ENCODE measurements at places on chromosomes 3 and 15.

DNA sequence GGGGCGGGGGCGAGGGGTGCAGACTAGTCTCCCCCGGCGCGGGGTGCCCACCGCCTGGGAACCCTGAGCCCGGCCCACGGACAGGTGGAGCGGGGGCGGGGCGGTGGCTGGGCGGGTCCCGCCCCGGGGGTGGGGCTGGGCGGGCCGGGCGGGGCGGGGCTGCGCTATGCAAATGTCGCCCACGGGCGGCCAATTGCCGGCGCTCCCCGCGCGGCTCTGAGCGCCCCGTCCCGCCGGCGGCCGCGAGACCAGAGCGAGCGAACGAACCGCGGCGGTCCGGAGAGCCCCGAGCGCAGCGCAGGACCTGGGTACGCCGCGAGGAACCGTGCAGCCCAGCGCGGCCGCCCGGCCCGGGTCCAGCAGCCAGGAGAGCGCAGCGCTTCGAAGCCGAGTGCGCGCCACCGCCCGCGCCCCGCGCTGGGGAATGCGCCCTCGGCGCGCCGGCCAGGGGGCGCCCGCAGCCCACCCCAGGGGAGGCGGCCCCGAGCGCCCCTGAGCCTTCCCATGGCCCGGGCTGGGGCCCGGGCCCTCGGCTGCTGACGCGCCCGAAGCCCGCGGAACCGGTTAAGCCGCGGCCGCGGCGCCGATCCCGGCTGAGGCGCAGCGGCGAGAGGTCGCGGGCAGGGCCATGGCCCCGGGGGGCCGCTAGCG, at the start of gene SEMA3F:
SEMA3F (plus strand) TSS at position 485 of the 651 bp plus-strand sequence. CDS start 4,299 bp downstream, outside the sequence.
- peak; percentile 66 for DNase-seq

DNA sequence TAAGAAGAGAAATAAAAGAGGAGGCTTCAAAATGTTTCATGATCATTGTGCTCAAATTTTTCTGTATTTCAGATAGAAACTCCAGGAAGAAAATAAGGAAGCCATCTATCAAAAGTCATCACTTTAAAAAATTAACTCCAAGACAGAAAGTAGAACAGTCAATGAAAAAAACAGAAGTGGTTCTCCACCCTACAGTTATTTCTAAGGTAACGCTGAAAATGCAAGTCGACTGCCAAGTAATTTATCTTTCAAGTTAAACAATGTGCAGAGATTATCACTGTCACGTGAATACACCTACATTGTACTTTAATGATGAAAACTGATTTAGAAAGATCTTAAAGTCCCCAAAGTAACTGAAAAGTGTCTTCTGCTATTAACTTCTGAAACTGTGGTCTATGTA, 78.5 kb upstream of the SNRPA1 start:
- DNase-seq = no peak

GRCh38 chr3:15288331-15289035, 43.9 kb downstream of the SH3BP5 start:
- no peak for DNase-seq

GRCh38 chr3:127660621-127661251, 12.0 kb upstream of the ABTB1 start:
- DNase-seq = no peak

DNA sequence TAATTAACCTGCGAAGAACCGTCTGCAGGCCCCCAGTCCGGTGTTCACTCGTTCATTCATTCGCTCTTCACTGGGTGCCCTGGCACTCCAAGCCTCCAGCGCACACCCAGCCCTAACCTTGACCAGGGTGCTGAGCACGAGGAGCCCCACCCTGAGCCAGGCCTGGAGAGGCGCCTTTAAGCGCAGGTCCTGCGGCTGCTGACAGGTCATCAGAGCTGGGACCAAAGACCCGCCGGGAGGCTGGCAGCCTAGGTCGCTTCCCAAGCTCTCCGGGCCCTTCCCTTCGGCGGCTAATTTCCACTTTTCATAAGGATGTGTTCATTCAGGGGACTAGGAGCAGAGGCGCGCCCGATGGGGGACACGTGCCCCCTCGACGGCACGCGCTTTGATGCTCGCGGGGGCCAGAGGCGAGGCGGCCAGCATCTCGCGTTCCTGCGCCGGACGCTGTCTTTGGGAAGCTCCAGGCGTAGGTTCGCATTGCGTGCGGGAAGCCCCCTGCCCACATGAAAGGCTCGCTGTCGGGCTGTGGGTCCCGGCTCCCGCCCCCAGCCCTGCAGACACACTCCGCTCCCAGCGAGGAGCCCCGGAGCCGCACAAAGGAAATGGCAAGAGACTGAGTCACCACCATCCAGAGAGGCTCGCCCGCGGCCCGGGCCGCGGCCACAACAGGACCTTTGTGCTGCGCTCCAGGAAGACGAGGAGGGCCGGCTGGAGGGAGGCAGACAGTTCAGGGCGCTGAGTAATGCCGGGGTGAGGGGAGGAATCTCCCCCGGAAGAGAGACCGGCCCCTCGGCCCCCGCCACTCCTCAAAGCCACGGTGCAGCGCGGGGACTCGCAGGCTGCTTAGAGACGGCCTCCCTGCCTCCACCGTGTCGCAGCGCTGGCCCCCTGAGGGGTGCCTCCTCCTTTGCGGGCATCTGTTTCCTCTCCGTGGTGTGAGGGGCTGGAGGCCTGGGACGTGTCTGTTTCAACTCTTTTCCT, 266.4 kb upstream of the HES1 start:
- DNase-seq = no peak

DNA sequence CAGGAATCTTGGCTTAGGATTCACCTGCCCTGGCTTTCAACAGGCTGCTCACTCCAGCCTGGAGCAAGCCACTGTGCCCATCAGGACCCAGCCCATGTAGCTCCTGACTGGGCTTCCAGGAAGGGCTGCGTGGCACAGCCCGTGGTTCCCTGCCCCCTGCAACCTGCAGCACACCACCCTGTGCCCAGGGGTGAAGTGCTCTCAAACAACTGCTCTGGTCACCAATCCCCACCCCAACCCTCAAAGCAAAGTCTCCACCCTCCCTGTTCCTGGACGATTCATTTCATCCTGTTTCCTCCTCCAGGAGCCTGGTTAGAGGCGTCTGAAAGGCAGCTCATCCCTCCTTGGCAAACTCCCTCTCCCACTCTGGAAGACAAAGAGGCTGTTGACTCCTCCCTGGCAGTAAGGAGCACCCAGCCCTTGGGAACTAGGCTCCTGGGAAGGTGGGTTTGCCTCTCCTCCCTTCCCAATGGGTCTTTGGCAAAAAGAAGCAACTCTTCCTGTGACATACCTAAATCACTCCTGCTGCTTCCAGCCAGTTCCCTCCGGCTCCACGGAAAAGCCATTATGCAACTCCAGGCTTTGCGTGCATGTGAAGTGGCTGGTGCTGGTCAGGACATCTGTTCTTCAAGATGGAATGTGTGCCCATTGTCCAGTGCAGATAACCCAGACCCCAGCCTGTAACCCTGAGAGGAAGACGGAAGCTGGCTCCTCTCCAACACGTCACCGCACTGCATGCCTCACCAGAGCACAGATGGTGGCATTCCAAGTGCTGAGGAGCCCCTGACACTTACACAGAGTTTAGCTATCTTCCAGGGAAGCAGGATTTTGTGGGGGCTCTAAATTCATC, 29.1 kb upstream of the VIPR1 start:
- DNase-seq = no peak

GRCh38 chr15:99454941-99455788, 110.6 kb upstream of the MEF2A start:
- DNase-seq = no peak

- no peak for DNase-seq
Measured at GRCh38 chr15:60480888-60481287, 1.9 kb upstream of the ICE2 start.

DNA sequence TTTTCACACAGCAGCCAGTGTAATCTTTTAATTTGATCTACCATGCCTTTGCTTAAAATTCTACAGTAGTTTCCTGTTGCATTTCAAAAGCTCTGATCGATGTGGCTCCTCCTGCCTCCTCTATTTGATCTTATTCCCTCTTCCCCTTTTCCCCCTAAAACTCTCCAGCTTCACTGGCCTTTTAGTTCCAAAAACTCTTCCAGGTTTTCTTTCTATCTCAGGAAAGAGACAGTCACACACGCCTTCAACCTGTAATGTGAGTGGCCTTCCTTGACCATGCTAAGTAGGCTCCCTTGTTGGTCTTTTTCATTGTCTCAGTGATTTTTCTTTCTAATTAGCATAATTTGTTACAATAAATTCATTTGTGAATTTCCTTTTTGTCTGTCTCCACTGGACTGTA, 985 bp downstream of the TEX9 start:
- no peak for DNase-seq

DNA sequence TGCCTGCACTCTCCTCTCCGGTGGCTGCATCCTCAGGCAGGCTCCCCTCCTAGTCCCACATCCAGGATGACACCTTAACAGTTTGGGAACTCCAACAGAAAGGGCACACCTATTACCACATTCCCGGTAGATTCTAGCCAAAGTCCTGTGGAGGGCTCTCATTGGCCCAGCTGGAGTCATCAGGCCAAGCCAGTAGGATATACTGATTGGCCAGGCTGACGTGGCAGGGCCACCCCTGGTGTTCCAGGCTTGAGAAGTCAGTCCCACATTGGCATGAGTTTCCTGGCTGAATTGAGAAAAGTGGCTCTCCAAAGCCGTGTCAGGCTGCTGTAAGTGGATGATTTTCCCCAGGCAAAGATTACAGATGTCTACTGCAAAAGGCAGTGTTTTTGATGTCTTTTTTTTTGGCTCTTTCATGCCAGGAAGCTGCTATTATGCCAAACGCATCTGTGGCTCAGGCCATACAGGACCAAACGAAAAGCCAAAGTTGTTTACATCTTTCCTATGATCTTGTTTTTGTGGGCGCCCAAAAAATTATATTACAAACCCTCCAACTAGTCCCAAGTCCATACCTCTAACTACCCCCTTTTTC, 6.6 kb upstream of the BLM start:
- no peak for DNase-seq

DNA sequence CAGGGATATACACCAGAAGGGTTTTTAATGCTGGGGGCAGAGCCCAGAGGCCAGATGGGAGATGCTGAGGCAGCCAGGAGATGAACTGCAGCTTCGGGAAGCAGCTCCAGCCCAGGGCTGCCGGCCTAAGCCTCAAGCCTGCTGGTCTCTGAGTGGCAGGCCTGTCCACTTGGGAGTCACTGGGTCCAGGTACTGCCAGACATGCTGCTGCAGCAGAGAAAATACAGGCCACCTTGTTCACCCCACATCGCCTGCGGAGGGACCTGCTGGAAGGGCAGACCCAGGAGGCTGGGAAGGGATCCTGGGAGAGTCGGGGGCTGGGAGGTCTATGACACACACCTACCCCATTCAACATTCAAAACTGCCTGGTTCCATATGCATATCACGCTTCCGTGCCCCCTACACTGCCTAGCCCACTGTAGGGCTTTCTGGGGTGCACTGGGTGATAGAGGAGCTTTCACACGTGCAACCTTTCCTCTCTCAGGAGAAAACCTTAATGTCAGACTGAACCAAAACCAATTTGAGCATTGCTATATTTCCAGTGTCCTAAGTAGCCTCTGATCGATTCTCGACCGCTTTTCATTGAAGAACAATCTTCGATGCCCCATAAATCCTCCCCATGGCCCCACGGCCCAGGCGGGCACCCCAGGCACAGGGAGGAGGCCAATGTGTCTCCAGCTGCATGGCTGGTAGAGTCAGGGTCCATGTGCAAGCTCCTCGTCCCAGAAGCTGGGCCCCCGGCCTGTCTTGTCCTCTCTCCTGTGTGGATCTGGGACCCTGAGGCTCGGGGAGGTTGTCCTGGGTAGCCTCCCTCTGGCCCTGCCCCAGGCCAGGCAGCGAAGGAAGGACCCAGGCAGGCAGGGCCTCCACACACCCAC, 147.4 kb downstream of the ATP10A start:
- DNase-seq = no peak

DNA sequence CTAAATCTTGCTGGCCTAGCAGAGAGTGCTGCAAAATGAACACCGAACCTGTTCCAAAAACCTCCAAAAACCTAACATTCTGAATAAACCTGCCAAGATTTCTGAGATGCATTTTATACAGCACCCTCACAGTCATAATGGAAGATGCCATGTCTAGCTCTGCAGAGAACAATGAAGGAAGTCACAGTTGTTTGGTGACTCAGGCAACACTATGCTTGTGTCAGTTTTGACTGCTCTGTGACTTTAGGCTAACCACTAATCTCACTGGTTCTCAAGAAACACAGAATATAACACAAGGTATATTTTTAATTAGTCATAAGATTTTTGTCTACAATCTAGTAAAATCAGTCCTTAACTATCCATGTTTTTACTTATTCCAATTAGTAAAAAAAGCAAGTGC, 606.6 kb downstream of the TBL1XR1 start:
- DNase-seq = no peak

DNA sequence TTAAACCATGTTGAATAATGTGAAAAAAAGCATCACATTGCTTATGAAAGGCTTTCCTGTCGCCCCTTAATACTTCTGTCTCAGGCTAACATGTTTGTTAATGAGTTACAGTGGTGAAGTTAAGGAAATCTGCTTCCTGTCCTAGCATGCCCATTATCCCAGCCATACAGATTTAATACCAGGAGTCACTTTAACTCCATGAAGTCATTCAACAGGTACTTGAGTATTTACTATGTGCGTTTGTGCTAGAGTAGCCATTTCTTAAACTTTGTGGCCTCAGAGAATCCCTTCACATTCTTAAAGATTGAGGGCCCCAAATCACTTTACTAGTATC, 10.1 kb upstream of the SETD5 start:
- DNase-seq = no peak

DNA sequence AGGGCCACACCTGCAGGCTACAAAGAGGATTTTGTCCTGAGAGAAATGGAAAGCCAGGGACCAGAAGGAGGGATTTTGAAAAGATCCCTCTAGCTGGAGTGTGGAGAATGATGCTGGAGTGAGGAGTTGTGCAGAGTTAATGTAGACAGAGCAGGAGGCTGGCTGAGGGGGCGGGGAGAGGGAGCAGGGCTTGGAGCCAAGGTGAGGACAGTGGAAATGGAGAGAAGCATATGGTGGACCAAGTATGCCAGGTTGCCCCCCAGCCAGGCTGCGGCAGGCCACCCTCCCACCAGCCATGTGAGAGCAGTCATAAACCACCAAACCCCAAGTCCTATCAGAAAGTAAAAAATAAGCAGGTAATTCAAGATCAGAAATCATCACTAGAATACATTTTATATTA, 14.7 kb downstream of the RARRES1 start:
- DNase-seq = no peak

DNA sequence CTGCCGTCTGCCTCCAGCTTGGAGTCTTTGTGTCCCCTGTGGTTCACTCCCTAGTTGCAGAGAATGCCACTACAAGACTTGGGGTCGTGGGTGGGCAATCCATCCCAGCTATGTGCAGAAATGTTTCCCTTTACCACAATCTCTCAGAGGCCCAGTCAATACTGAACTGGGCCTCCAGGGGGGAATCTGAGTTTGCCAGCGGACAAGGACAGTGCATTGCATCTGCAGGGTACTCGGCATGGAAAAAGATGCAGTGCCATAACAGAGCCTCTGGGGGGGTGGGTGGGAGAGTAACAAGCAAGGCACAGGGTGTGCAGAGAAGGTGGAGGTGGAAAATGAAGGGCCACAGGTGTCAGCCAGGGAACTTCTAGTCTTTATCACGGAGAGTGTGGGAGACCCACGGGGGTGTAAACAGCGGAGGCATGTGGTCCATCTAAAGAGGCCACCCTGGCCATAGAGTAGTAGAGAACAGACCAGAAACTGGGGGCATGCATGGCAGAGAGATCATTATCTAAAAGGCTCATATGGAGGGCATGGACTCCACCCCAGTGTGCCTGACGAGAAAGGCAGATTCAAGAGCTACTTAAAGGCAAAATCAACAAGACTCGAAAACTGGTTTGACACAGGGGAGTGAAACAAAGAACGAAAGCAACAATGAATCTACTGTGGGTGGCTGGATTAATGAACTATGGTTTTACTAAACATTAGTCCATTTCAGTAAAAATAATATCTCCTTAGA, 182.4 kb downstream of the ANXA2 start:
- DNase-seq = no peak
